ENCODE measurements at places on chromosomes 6 and 20.

DNA sequence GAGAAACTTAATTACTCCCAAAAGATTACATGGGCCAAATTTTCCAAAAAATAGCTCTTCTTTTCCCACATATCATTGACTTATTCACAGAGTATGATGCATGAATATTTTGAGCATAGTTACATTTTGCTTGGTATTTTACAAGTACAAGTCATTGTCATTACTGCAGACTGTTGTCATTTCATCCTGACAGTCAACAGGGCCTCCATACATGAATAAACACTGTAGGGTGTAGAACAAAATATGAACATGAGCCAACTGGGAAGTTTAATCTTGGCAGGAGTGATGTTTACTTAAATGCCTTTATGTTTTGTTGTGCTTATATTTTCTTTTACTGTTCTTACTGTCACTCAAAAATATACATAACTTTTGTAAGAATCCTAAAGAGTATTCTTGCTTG is 340.7 kb downstream of the ADGRB3 start:
- DNase-seq: no peak

DNA sequence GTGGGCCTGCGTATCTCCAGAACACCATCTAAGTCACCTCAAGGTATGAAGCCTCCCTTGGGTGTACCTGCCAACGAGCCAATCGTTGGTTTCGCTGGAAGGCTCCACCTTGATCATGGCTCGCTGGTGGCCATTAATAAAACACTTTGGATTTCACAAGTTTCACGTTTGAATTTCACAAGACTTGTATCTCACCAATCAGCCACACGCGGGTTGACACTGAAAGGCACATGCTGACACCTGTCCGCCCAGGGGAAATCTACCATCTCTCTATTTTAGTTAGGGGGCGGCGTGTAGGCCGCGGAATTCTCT is 586 bp upstream of the HMGA1 start:
- DNase-seq: no peak

DNA sequence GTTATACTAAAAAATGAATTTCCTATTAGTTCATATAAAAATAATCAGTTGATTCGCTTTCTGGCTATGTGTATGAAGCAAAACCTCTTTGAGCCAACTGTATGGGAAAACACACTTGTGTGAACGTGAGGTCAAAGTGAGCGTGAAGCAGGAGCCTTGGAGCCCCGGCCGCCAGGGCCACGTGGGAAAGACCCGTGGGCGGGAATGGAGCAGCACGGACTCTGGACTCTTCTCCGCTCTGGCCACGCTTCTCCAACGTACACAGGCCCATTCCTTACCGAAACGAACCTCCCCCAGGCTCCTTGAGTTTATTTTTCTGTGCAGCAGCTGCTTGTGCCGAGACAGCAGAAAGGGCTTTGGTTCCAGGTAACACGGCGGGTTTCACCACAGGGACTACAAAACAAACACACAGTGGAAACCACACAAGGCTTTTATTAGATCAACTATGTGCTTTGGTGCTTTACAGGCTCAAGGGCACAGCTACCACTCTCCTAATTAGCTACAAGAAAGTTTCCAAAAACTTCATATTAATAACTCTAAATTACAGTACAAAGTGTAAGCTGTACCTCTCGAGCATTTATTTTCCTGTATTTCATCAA is 62.7 kb downstream of the TAF4 start:
- no peak for DNase-seq

DNA sequence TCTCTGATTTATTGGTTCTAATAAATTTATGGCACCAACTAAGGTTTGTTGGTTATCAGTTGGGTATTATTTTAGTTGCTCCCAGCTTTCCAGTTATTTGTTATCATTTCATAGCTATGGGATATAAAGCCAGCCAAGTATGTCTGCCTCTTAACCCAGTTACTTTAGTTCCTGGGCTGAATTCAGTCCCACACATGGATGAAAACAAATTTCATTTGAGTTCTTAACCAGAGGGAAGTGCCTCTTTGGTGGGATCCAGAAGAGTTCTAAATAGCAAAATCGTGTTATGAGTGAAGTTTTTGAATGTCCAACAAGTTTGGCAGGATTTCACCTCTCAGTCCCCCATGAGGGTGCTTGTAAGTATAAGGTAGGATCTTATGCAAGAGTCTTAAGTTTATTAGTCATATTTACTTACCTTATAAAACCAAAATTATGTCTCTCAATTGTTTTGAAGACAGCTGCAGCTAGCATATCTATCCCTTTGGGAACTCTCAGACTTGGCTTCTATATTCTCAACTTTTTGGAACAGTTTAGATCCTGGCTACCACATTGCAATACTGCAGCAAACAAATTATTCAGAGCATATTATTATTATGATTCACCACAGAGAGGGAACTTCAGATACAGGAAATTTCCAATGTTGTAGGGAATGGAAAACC is 683.6 kb downstream of the BCKDHB start:
- DNase-seq: peak; percentile 11

DNA sequence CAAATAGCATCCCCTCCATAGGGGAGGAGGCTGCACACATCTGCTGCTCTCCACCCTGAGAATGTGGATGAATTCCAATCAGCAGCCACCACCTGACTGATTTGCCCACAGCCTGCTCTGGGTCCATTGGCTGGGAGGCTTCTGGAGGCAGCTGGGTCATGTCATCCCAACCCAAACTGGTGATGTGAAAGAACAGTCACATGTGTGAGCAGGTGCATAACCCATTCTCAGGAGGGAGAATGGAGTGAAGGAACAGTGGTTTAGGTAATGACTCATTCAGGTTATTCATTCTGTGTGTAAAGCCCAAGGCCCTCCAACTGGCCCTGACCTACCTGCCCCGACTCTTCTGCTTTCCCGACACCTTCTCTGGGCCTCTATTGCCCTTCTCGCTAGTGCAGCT is 90.9 kb upstream of the GCM1 start:
- DNase-seq: no peak

- no peak for DNase-seq
Measured at GRCh38 chr20:23161244-23161891, 75.2 kb upstream of the CD93 start.

DNA sequence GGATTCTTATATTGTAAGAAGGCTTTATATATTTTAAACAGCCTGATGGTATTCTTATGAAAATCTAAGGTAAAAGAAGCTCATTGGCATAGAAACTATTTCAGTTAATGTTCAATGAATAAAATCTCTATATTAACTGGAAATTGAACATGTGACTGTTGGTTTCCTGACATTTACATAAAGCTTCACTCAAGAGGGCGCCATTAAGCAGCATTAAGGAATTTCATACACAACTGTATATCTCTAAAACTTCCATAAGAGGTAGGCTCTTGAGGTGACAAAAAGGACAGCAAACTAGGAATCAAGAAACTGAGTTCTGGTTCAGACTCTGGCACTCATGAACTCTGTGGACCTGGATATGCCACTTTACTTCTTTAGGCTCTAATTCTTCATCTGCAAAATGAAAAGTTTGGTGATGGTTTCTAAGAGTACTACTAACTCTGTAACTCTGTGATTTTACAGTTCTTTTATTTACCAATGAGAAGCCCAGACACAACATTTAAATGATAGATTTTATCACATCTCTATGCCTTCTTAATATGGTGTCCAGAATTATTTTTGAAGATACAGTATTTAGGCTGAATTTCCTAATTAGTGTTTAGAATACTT is 147.5 kb downstream of the FLRT3 start:
- DNase-seq: peak; percentile 26

DNA sequence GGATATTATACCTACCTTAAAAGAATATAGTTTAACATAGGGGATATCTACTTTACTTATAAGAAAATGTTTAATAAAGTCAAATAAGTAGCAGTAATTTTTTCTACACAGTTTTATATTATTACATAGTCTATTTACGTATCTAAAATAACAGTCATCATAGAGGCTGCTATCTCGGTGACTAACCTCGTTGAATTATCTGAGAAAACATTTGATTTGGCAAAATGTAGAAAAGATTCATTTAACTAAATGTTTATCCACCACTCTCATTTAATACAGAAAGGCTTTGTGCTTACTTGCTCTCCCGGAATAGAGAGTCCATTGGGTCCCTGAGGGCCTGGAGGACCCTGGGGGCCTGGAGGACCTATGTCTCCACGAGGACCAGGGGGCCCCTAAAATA is 103.6 kb downstream of the COL12A1 start:
- DNase-seq: no peak

DNA sequence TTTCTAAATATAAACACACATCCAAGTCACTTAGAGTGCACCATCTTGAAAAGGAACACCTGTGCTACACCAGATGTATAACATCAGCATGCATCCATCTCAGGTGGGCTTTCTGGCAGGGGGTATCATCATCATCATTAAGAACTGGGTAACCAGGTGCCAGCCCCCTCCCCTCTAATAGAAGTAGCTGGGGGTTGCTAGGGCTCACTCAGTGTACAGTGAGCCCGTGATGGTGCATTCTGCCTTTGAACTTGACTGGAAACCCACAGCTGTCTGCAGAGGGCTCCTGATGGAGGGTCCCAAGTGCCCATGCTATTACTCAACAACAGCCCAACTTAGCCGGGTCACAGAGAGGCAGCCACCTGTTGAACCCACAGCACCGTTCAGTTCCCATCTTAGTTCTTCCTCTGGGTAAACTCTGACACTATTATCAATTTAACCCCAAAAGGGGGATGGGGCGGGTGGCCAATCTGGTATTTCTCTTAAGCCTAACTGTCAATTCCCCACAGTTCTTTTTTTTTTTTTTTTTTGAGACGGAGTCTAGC is 32.7 kb upstream of the CCND3 start:
- no peak for DNase-seq

- DNase-seq: no peak
Measured at GRCh38 chr6:144468709-144469108, 183.6 kb downstream of the UTRN start.

DNA sequence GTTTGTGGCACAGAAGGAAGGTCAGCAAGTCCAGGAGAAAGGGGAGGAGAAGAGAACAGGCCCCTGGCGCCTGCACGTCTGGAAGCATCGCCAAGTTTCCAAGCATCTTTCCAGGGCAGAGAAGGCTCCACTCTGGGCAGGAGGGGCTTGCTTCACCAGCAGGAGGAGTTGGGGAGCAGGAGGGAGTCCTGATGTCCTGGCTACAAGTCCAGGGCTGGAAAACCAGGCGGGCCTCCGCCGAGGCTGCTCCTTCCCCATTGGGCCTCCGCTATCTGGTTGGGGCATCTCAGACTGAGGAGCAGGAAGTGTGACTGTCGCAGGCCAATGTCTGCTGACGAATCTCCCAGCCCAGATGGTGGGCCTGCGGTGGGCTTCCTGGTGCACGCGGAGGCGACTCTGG is 421.9 kb downstream of the PREX1 start:
- DNase-seq: no peak

DNA sequence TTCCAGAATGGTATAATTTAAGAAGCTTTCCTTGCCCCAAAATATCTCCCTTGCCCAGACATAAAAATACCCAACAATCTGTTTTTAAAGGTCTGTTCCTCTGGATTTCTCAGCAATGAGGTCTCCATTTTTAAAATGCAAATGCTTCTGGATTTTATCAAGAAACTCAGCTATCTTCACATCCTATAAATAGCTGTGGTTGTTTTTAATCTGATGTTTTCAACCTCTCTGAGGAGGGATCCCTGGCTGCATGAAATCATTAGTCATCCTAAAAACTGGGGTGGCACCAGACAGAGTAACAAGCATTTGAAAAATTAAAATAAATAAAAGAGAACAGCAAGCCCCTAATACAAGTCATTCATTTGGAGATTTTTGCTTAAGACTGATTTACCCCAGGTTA is 168.5 kb upstream of the ID4 start:
- DNase-seq: no peak

DNA sequence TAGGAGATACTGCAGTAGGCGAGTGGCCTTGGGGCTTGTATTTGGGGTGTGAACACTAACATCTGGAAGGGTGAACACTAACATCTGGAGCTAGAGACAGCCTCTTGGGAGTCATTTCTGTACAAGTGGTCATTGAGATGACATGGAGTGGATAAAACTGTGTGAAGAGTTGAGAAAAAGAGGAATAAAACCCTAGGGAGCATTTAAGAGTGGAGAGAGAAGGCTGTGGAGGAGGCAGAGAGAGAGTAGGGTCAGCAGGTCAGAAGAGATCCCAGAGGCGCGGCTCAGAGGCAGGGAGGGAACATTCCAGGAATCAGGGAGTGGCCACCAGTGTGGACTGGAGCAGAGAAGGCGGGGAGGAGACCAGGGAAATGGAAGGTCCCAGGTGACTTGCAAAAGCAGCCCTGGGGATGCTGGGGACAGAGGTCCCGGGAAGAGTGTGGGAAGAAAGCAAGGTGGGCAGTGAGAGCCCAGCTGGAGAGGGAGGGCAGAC is 202.0 kb upstream of the RNF24 start:
- no peak for DNase-seq

GRCh38 chr6:126641641-126642040 is 301.7 kb downstream of the CENPW start:
- DNase-seq: no peak

GRCh38 chr6:133591275-133591674 is 297.6 kb upstream of the TCF21 start:
- no peak for DNase-seq

DNA sequence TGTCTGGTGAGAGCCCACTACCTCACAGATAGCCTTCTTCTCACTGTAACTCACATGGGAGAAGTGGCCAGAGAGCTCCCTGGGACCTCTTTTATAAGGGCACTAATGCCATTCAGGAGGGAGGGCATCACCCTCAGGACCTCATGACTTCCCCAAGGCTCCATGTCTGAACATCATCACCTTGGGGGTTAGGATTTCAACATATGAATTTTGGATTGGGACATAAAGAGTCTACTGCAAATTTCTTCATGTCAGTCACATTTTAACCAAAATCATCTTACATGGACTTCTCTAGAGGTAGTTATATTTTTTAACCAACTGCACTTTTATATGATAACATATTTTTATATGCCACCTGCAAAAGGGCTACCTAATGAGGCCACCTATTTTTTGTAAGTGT is 324.7 kb downstream of the PLCB1 start:
- DNase-seq: no peak

Measured in astrocyte of the cerebellum (primary cell).